ENCODE measurements at places on chromosomes 4 and X.

GRCh38 chrX:45435481-45435880, 234.8 kb upstream of the DIPK2B start:
- DNase-seq: no peak

DNA sequence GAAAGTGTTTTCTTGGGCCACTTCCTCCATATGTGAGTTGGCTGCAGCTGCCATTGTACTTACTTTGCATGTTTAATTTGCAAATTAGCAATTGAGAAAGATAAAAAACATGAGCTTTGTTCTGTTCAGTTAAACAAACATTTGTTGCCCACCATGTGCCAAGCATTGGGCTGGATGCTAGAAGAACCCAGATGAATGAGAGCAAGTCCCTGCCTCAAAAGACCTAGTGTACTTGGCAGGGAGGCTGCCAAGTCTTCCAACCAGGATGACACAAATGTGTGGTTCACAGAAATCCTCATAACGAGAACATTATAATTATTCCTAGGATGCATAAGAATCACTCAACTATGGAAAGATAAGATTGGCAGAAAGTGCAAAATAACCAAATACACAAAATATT, 66.7 kb downstream of the GPM6A start:
- DNase-seq: no peak

DNA sequence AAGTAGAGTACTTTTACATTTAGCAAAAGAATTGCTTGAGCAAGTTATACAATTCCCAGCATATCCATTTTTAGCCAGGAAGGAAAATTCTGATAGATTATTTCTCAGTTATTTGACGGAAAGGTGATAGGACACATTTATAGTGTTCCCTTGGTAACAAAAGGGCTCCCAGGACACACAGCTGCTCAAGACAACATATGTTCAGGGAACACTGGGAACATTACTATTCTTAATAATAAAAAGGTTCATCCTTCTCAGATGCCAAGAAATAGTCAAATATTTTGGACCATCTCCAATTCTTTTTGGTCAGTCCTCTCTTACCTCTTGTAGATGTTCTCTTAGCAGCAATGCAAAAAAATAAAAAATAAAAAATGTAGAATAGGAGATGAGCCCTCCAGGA, 66.8 kb upstream of the SMAD1 start:
- DNase-seq: no peak

GRCh38 chr4:40564004-40564403, 65.7 kb downstream of the RBM47 start:
- peak; percentile 67 for DNase-seq

- no peak for DNase-seq
Measured at GRCh38 chrX:103124284-103124683, 31.3 kb upstream of the NXF3 start.

- no peak for DNase-seq
Measured at GRCh38 chr4:29829067-29829466, 891.1 kb upstream of the PCDH7 start.

- DNase-seq: no peak
Measured at GRCh38 chrX:54675762-54676161, 122.3 kb downstream of the ITIH6 start.

- DNase-seq: no peak
Measured at GRCh38 chr4:159018062-159018629, 84.7 kb upstream of the RAPGEF2 start.

- DNase-seq: no peak
Measured at GRCh38 chr4:98966926-98967325, 28.6 kb upstream of the METAP1 start.

- DNase-seq: no peak
Measured at GRCh38 chr4:185456131-185456530, 15.4 kb downstream of the CCDC110 start.

DNA sequence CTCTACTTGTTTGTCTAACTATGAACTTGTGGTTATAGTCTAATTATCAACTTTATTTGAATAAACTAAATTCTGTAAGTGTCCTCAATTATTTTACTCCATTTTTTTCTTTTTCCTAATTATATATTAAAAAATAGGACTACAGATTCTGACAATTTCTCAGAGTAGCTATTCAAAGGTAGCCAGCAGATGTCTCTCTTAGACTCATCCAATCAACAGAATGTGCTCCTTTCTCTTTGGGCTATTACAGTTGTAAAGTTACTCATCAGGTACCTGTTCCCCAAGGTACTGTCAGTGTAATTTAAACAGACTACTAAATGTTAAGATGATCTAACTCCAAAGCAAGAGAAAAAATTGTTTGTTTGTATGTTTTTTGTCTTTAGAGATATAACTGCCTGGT, 248.6 kb downstream of the PCDH18 start:
- DNase-seq: peak; percentile 17

- DNase-seq: no peak
Measured at GRCh38 chr4:6008766-6009385, 9.4 kb downstream of the C4orf50 start.

DNA sequence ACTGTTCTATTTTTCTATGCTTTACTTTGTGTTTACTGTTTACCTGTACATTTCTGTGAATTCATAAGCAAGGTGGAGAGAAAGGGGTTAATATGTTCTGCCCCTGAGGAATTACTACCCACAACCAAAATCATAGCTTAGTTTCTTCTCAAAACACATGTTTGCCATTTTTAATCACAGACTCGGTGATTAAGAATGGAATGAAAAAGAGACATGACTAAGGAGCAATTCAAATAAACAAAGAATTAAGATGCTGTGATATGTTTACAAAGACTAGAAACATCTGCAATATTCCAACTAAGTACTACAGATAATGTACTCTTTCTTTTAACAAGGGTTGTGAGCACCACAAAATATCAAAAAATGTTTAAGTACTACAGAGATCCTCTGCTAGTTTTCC, 11.7 kb upstream of the FAT4 start:
- DNase-seq: peak; percentile 36

DNA sequence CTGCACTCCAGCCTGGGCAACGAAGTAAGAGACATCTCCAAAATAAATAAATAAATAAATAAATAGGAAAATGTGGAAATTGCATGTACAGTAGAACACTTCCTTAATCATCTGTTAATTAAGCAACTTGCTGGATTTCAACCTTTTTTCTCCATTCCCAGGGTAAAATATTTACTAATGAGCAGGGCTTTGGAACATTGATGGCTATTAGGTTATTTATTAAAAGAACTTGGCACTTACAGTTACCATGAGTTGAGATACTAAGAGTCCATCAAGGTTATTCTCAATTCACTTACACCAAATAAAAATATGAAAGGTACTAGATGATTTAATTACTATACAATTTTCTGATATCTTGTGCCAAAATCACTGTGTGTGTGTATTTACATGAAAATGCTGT, 607.1 kb downstream of the PCDH18 start:
- DNase-seq: no peak

- no peak for DNase-seq
Measured at GRCh38 chr4:4673070-4673469, 131.2 kb upstream of the STX18 start.

DNA sequence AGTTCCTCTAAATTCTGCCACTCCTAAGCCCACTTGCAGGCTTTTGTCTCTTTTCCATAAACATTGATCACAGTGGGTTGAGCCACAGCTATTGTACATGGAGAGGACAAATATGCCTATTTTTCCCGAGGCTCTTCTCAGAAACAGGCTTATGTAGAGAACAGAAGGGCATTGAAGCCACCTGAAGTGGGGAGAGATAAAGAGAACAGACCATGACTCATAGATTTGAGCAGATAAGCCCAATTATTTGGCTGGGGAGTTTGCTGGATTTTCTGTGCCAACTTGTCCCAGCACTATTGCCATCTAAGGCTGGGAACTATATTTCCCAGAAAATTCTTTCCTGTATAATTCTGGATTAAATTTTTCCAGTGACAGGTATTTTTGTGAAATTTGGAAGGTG, 446.1 kb upstream of the RPS6KA3 start:
- no peak for DNase-seq

DNA sequence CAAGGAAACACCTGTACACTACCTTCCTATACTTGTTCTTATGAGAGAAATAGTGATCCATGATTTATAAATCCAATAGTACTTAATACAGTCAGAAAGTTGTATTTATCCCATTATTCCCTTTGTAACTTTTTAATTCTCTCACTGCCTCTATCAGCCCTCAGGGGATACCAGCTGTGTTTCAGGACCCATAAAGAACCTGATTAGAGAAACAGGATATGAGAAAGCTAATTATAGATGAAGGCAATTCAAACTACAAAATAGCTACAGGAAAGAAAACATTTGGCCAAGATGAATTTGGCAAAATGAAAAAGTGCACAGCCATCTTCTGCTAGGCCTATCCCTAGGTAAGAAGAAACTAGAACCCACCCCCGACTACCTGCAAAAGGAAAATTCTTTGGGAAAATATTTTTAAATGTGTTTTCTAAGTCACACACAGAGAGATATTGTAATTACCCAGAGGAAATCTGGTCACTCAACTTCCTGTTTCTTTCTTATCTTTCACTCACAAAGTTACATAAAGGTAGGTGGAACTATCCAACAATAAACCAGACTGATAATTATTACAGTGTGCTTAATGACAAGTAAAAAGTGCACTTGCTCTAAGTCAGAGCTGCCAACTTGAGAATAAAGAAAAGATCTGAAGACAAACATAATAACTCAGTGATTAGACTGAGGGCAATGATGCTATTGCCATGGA, 836.5 kb upstream of the HTR2C start:
- no peak for DNase-seq

DNA sequence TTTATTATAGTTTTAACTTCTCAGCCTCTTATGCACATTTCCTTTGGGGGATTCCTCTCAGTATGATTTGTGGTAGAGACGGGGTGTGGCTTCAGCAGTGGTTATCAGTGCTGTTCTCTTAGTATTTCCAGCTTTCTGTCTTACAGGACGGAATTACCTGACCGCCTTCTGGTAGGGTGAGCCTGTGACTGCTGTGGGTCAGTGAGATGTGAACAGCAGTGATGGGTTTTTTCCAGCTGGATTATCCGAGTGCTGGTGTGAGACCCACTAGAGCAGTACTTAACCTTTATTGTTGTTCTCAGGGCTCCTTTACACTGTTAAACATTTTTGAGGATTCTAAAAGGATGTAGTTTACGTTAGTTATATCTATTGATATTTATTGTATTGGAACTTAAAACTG, 135.2 kb downstream of the SLIT2 start:
- no peak for DNase-seq

DNA sequence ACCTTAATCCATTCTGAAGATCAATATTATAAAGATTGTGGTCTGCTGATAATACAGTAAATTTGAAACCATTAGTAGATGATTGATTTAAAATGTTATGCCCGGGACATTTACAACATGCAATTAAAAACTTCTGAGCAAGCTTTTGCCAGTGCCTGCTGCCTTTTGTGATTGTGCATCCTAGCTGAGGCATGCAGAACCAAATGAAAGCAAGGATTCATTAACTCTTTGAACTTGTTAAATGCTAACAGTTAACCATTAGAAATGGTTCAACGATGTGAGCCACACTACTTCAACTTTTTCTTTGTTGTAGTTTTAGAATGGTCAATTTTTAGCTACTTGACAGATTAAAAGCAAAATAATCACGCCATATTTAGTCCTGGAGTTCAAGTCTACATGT, 51.1 kb downstream of the ZFP42 start:
- no peak for DNase-seq

- no peak for DNase-seq
Measured at GRCh38 chr4:54229631-54230483, 764 bp downstream of the PDGFRA start.

GRCh38 chr4:39792529-39792928, 94.6 kb downstream of the UBE2K start:
- no peak for DNase-seq

DNA sequence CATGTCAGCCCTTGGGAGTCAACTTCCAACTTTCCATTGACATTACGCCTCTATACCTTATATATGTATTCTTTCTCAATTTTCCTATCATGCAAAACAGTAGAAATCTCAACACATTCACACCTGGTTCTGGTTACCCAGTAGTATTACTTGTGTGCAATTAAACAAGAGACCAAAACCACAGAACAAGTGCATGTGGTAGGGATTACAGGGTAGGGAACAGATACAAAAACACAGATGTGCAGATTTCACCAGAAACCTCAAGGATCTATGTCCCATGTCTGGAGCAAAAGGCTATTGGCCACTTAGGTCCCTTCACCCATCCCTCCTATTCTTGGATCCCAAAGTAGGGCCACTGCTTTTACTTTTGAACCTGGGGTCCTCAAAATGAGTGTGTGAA, 143.6 kb upstream of the ZCCHC13 start:
- no peak for DNase-seq

DNA sequence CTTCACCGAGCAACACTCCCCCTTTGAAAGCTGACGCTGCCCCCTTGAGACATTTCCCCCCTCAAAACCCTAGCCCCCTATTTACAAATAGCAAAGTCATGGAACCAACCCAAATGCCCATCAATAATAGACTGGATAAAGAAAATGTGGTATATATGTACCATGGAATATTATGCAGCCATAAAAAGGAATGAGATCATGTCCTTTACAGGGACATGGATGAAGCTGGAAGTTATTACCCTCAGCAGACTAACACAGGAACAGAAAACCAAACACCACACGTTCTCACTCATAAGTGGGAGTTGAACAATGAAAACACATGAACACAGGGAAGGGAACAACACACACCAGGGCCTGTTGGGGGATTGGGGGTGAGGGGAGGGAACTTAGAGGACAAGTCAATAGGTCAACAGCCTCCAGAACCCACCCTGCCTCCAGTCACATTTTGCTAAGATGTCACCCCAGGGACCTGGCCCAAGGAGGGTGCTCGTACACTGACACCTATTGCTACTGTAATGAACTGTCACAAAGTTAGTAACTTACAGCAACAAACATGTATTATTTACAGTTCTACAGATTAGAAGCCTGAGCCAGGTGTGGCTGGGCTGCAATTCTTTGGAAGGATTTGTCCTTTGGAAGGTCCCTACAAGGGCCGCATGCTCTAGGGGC, 20.6 kb downstream of the SCD5 start:
- no peak for DNase-seq

GRCh38 chr4:24896977-24897376, 15.9 kb downstream of the CCDC149 start:
- DNase-seq: no peak

GRCh38 chr4:138749303-138749702, 266.3 kb upstream of the NOCT start:
- DNase-seq: peak; percentile 17

DNA sequence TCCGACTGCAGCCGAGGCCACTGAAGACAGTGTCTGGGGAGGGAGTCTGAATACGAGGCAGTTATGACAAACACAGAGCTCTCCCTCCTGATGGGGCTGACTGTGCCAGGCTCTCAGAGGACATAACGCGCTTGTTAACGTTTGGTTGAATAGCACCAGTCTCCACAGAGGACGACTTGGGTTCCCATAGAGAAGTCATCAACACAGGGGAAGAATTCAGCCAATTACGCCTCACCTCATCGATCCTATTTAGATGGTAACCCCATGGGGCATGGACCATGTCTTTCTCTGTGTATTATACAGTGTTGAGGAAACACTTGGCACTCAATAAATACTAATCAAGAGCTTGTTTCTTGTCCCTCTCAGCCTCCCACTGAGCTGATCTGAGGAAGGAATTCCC, 642.6 kb upstream of the LCORL start:
- no peak for DNase-seq

DNA sequence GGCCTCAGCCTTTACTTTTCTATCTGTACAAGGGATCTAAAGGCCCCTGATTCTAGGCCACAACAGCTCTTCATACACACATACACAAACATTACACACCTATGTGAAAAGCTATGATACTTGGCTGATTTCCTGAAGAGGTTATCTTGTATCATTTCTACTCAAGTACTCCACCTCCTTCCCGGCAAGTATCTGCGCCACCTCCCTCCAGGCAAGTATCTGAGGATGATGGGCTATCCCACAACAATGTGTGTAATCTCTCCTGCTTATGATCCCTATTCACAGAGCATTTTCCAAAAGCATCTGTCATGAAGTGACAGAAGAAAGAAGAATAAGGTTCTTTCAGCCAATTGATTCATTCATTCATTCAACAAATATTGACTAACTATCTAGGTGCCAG, 36.8 kb downstream of the AFAP1 start:
- no peak for DNase-seq
